ENCODE measurements at places on chromosomes 1 and 21. TPM values are rescaled to one million over a fixed set of nuclear protein-coding genes. Genes with fewer than 3 reads are reported as not detected.

GRCh38 chr1:60152891-60153290 lies 79.3 kb upstream of the C1orf87 start:
- H3K27ac ChIP-seq: no peak overlapping the region
- no peaks in the 10 kb centered on the region for H3K27me3 ChIP-seq
- no peak overlapping the region for H3K4me3 ChIP-seq
- H3K4me1 ChIP-seq: no peaks in the 10 kb centered on the region

DNA sequence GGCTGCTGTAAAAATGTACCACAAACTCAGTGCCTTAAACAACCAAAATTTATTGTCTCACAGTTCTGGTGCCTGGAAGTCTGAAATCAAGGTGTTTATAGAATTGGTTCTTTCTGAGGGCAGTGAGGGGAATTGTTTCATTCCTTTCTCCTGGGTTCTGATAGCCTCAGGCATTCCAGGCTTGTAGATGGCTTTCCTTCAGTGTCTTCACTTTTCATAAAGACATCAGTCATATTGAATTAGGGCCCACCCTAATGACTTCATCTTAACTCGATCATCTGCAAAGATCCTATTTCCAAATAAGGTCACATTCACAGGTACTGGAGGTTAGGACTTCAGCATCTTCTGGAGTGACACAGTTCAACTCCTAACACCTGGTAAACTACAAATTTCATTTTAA lies 15.0 kb downstream of the CDKN2C start:
- H3K36me3 ChIP-seq: no peaks in the 10 kb centered on the region
- H3K27ac ChIP-seq: no peak overlapping the region
- H3K4me3 ChIP-seq: no peak overlapping the region
- peaks cover 21% of the 10 kb centered on the region for H3K4me1 ChIP-seq
- no peak for DNase-seq

GRCh38 chr1:182279302-182279701 lies 112.3 kb downstream of the GLUL start:
- H3K36me3 ChIP-seq: no peaks in the 10 kb centered on the region
- no peaks in the 10 kb centered on the region for H3K4me1 ChIP-seq
- H3K27me3 ChIP-seq: no peaks in the 10 kb centered on the region
- no peak for DNase-seq
- no peak overlapping the region for H3K27ac ChIP-seq

Gene FAM229A
- 1.8 TPM for total RNA-seq

GRCh38 chr1:64892576-64893573 lies 73.5 kb downstream of the JAK1 start:
- no peak for DNase-seq
- peaks cover 11% of the 10 kb centered on the region for H3K4me1 ChIP-seq
- no peak overlapping the region for H3K27ac ChIP-seq
- H3K36me3 ChIP-seq: no peaks in the 10 kb centered on the region
- no peaks in the 10 kb centered on the region for H3K27me3 ChIP-seq

- H3K4me3 ChIP-seq: no peak overlapping the region
- no peaks in the 10 kb centered on the region for H3K4me1 ChIP-seq
- no peak for DNase-seq
- no peaks in the 10 kb centered on the region for H3K27me3 ChIP-seq
Measured at GRCh38 chr1:77424236-77424635, 142.4 kb downstream of the AK5 start.

DNA sequence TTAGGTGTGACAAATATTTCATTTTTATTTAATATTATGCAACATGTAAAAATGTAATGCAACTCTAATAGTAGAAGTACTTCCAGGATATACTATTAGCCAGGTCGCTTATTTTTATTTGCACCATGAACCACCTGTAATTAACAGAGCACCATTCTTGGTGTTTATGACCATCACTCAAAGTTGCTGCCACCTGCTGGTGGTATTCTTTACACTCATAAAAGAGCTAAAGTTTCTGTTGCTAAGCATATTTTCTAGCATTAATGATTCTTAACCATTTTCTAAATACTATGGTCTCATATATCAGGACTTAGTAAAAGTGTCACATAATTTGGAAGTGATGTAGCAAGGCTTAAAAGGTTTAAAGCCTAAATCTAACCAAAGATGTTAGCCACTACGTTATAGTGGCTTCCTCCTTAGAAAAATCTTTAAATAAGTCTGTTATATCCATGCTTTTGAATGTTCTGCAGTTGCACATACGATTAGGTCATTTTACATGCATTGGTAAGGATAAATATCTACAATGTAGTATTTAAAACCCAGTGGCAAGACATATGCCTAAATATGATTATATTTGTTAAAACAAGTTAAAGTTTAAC lies 244.5 kb downstream of the NEGR1 start:
- DNase-seq: peak; percentile 9
- no peak overlapping the region for H3K4me3 ChIP-seq
- no peaks in the 10 kb centered on the region for H3K36me3 ChIP-seq
- no peaks in the 10 kb centered on the region for H3K27me3 ChIP-seq
- no peaks in the 10 kb centered on the region for H3K4me1 ChIP-seq

GRCh38 chr1:201563941-201564340 lies 25.0 kb downstream of the NAV1 start:
- peaks cover 57% of the 10 kb centered on the region for H3K4me1 ChIP-seq
- H3K36me3 ChIP-seq: peaks cover 27% of the 10 kb centered on the region
- H3K27ac ChIP-seq: peak overlapping the region; percentile 96
- H3K27me3 ChIP-seq: no peaks in the 10 kb centered on the region
- DNase-seq: peak; percentile 25
- no peak overlapping the region for H3K4me3 ChIP-seq

GRCh38 chr1:187234706-187235105 lies 406.0 kb downstream of the PLA2G4A start:
- no peak overlapping the region for H3K4me3 ChIP-seq
- H3K27ac ChIP-seq: no peak overlapping the region
- no peaks in the 10 kb centered on the region for H3K36me3 ChIP-seq
- no peak for DNase-seq
- no peaks in the 10 kb centered on the region for H3K27me3 ChIP-seq

- DNase-seq: peak; percentile 86
- peaks cover 59% of the 10 kb centered on the region for H3K36me3 ChIP-seq
- no peak overlapping the region for H3K4me3 ChIP-seq
- peaks cover 25% of the 10 kb centered on the region for H3K4me1 ChIP-seq
- no peaks in the 10 kb centered on the region for H3K27me3 ChIP-seq
- H3K27ac ChIP-seq: peak overlapping the region; percentile 67
Measured at GRCh38 chr1:9150582-9151327, 21.9 kb upstream of the GPR157 start.

Gene TARDBP
- 71.7 TPM for total RNA-seq

Gene TMEM125
- not detected for total RNA-seq

GRCh38 chr1:1122078-1122811 lies 6.4 kb upstream of the C1orf159 start:
- peak overlapping the region; percentile 62 for H3K4me3 ChIP-seq
- peaks cover 8% of the 10 kb centered on the region for H3K27me3 ChIP-seq
- peak; percentile 100 for DNase-seq
- H3K27ac ChIP-seq: no peak overlapping the region

Gene FLG2
- not detected for total RNA-seq

GRCh38 chr1:212610575-212610967 lies 2.0 kb downstream of the ATF3 start:
- no peak overlapping the region for H3K27ac ChIP-seq
- no peak for DNase-seq
- peaks cover 7% of the 10 kb centered on the region for H3K36me3 ChIP-seq
- H3K4me1 ChIP-seq: peaks cover 52% of the 10 kb centered on the region

Gene PIK3C2B
- total RNA-seq: 0.36 TPM

Gene DENND1B
- total RNA-seq: 22.4 TPM

Gene DNAJC6
- 10.5 TPM for total RNA-seq

DNA sequence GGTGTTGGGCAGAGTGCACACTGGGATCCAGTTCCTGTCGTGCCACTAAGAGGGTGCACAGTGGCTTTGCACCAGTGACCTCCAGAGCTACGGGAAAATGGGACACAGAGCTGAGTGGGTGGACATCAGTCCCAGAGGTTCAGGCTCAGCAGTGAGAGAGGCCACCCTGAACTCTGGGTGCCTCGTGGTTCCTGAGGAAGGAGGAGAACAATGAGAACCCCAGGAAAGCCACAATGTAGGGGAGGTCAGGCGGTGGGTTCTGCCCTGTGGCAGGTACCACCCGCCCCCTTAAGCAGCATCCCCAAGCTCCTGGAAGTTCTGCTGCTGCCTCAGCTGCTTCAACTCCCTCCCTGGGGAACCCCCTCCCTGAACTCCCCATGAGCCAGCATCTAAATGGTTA lies 112.2 kb downstream of the GRIK3 start:
- H3K4me1 ChIP-seq: no peaks in the 10 kb centered on the region
- no peak overlapping the region for H3K4me3 ChIP-seq
- DNase-seq: no peak
- H3K27ac ChIP-seq: no peak overlapping the region

DNA sequence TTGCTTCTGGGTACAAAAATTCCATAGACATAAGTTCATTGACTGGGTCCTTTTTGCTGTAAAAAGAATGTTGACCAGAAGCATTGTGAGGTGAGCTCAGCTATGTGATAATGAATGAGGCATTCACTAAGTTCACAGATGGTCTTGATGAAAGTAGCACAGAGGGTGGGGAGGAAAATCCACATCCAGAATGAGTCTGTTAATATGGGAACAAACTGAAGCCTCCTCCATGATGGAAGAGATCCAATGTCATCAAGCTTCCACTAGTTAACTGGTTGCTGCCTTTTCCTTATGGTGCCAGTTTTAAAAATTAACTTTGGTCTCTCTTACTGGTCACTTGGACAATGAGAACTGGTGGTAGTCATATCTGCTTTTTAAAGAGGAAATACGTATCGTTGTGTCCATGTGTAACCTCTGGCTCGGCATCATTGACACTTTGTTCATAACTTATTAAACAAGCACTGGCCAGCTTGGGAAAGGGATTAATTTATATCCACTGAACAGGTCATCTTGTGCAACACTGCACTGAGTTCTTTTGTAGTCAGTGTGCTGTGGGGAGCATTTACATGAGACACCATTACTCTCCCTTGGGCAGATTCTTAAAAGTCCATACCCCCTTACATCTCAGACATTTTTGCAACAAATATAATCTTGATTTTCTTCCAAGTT lies 88.6 kb downstream of the ADAMTS1 start:
- peak overlapping the region; percentile 31 for H3K27ac ChIP-seq
- H3K4me1 ChIP-seq: peaks cover 10% of the 10 kb centered on the region
- DNase-seq: no peak

- no peak for DNase-seq
- H3K36me3 ChIP-seq: no peaks in the 10 kb centered on the region
- no peak overlapping the region for H3K27ac ChIP-seq
- no peaks in the 10 kb centered on the region for H3K27me3 ChIP-seq
- no peak overlapping the region for H3K4me3 ChIP-seq
- no peaks in the 10 kb centered on the region for H3K4me1 ChIP-seq
Measured at GRCh38 chr1:36605942-36606640, 123.4 kb upstream of the CSF3R start.

DNA sequence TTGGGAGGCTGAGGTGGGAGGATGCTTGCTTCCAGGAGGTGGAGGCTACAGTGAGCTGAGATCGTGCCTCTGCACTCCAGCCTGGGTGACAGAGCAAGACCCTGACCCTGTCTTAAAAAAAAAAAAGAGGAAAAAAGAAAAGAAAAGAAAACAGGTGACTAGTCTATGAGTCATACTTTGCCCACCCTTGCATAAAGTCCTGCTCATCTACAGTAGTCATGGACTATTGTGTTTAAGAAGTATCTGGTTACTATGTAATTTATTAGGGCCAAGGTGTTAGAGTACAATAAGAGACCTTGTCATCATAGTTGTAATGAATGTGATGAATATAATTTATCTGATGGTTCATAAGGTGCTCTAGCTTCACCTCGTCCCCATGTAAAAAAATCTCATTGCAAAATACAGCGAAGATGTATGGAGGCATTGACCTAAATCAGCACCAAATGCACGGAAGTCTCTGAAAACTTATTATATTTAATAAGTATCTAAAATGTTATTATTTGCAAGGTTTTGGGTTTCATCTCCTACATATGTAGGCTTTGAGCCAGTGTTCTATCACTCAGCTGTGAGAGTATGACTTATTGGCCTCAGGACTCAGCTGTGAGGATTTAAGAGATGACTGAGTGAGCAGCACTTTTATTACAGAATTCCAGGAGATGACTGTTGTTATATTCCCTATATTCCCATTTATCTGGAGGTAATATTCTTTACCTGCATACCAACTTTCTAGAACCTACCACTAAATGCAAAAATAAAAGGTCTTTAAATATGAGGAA lies 19.9 kb upstream of the KCNJ6 start:
- H3K36me3 ChIP-seq: no peaks in the 10 kb centered on the region
- H3K4me3 ChIP-seq: no peak overlapping the region
- H3K27ac ChIP-seq: no peak overlapping the region
- H3K4me1 ChIP-seq: no peaks in the 10 kb centered on the region

GRCh38 chr1:149887456-149888246 lies 11.7 kb upstream of the BOLA1 start:
- DNase-seq: peak; percentile 92
- no peaks in the 10 kb centered on the region for H3K36me3 ChIP-seq
- no peaks in the 10 kb centered on the region for H3K27me3 ChIP-seq
- peak overlapping the region; percentile 94 for H3K27ac ChIP-seq
- peak overlapping the region; percentile 80 for H3K4me3 ChIP-seq

- H3K4me3 ChIP-seq: peak overlapping the region; percentile 81
- peak; percentile 99 for DNase-seq
- H3K27me3 ChIP-seq: peaks cover 15% of the 10 kb centered on the region
- H3K4me1 ChIP-seq: peaks cover 14% of the 10 kb centered on the region
Measured at GRCh38 chr1:54488065-54488750, 59.8 kb upstream of the ACOT11 start.

Gene ARHGEF19
- total RNA-seq: 6.5 TPM

Gene ZNF496
- 29.3 TPM for total RNA-seq

- H3K27ac ChIP-seq: peak overlapping the region; percentile 93
- H3K4me3 ChIP-seq: no peak overlapping the region
- H3K4me1 ChIP-seq: peaks cover 88% of the 10 kb centered on the region
- DNase-seq: no peak
- H3K36me3 ChIP-seq: peaks cover 5% of the 10 kb centered on the region
Measured at GRCh38 chr1:158020886-158021620, 27.6 kb downstream of the KIRREL1 start.

DNA sequence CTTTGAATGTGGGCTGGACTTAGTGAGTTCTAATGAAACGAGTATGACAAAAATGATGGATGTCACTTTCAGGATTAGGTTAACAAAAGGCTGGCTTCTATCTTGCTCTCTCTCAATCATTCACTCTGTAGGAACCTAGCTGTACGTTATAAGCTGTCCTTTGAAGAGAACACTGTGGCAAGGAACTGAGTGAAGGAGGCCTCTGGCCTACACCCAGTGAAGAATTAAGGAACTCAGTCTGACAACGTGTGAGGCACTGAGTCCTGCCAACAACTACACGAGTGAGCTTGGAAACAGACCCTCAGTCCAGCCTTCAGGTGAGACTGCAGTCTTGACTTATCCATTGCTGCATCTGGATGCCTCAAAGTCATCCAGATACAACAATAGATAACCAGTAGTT lies 3.3 kb upstream of the DNTTIP2 start:
- no peak overlapping the region for H3K27ac ChIP-seq
- peaks cover 18% of the 10 kb centered on the region for H3K36me3 ChIP-seq
- DNase-seq: no peak
- no peak overlapping the region for H3K4me3 ChIP-seq

DNA sequence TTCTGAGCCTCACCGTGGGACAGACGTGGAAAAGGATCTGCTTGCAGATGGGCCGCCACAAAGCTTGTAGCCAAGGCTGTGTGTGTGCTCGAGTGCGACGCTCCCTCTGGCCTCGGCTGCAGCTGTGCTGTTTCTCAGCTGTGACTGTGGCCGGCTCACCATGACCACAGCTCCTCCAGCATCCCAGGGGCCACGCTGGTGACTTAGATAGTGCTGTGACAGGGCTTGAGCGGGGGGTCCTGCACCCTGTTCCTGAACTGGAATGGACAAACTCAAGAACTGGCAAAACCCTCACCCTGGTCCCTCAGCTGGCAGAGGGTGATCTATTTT lies 17.4 kb upstream of the ACTRT2 start:
- H3K36me3 ChIP-seq: no peaks in the 10 kb centered on the region
- no peak overlapping the region for H3K4me3 ChIP-seq
- H3K27ac ChIP-seq: no peak overlapping the region
- H3K27me3 ChIP-seq: peaks cover 2% of the 10 kb centered on the region
- H3K4me1 ChIP-seq: no peaks in the 10 kb centered on the region
